ENCODE measurements at places on chromosomes 4 and X.
A peak's percentile ranks its signal among the peaks of the same experiment; 100 is the strongest.

DNA sequence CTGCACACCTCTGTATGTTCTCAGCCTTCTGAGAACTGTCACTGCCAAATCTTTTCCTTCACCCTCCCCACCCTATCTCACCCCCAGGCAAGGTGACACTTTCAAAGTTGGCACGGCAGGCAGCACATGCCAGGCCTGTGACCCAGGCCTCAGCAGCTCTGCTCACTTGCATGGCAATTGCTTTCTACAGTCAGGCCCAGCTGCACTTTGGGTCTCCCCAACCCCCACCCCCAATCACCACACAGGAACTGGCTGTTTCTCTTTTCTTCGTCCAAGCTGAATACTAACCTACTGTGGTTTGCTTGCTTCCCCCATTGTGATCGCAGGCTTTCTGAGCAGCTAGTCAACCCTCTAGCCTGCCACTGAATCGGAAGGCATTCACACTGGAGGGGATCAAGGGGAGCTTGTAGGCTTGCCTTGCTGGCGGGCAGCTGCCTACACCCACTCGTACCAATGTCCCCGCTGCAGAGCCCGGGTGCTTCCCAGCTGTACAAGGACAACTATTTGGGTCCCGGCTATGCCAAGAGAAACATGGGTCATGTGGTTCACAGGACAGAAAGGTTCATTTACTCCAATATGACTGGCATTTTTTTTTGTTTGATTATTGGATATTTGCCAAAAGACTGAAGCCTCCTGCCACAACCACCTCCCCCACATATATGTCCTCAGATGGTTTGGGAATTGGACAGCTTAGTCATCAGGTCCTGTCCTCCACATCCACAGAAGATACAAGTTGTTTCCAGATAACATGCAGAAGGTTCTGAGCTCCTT is 28.1 kb downstream of the SLC25A43 start:
- peak; percentile 2 for DNase-seq

GRCh38 chr4:57200799-57201327 is 90.7 kb upstream of the IGFBP7 start:
- no peak for DNase-seq

- DNase-seq: peak; percentile 49
Measured at GRCh38 chr4:41236032-41236431, 20.7 kb upstream of the UCHL1 start.

GRCh38 chr4:3501126-3501824 is 30.9 kb downstream of the LRPAP1 start:
- DNase-seq: no peak

GRCh38 chr4:31192341-31192740 is 472.2 kb downstream of the PCDH7 start:
- DNase-seq: no peak

GRCh38 chr4:124899997-124900396 is 187.5 kb upstream of the ANKRD50 start:
- no peak for DNase-seq

DNA sequence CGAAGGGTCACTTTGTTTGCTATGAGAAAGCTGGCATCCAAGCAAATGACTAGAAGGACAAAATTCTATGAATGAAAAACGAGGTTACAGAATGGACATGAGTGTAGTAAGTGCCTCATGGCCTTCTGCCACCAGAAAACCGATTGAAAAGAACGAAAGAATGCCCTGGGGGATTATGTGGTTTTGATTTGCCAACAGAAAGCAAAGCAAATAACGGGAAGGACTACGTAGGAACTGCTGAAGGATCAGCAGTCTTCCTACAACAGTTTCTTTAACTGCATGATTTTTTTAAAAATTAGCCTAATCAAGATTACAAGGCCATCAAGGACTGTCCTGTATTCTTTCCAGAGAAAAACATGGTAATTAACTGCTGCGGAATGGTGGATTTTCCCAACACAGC is 50.6 kb downstream of the NRK start:
- no peak for DNase-seq

DNA sequence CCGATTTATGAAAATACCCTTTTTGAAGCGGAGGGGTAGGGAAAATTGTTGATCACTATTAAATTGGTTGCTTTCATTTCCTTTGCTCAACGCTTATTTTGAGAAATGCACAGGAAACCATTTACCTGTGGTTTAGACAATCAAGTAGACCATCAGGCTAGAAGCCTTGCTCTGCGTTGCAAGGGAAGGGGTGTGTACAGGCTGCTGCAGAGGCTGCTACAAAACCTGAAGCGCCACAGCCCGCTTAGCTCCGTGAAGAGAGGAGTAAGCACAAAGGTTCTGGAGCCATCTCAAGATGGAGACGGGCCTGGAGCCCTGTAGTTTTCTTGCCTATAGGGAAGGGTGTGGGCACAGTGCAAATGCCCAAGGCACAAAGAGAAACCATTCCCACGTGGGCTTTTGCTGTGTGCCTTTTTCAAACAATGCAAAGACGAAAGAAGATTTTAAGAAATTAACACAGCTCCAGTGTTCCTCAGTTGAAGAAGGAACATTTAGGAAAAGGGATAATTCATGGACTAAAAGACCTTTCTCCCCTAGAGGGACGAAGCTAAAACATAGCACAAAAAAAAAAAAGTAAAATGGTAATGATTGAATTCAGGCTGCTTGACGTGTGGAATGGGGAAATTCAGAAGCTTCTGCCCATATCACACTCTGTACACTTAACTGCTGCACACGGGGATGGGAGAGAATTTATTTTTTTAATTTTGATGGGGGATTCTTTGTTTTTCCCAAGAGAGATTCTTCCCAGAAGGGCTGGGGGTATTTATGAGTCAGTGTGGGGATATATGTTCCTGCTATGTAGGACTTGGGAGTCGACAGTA is 3.5 kb downstream of the TMSB4X start:
- peak; percentile 77 for DNase-seq

DNA sequence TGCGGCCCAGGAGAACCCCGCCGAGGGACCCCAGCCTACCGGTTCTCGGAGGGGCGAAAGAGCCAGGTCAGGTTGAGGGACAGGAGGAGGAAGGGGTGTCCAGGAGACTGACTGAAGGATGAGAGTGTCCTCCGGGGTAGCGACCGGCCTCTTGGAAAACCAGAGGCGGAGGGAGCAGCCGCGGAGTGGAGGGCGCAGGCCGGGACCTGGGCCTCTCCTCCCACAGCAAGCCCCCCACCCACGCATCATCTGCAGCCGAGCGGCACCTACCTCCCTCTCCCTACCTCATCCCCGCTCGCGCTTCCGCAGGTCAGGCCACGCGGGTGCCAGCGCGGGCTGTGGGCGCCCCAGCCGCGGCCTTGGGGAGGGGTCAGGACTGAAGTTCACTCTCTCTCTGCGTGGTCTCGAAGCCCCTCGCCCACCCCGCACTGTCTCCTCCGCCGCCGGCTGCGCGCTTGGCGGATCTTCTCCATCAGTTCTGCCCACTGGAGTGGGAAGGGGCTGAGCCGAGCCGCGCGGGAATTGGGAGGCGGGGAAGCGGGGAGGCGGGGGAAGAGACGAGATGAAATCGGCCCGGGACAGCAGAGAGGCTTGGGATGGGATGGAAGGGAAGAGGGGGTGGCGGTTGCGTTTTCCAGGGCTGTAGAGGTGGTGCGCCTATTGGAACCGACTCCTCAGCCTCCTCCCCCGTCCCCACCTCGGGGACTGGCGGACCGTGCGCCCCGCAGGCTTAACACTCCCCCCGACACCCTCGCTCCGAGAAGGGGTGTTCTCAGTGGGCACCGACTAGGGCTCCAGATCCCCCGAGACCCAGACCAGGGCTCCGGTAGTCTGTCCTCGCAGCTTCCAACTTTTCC is 1.8 kb downstream of the NLGN4X start:
- DNase-seq: no peak

GRCh38 chr4:3189459-3189858 is 59.5 kb upstream of the MSANTD1 start:
- no peak for DNase-seq

GRCh38 chrX:97524997-97525396 is 641.3 kb downstream of the RPA4 start:
- DNase-seq: no peak

- DNase-seq: no peak
Measured at GRCh38 chr4:190017357-190018200, 9.5 kb downstream of the FRG2 start.

- DNase-seq: peak; percentile 95
Measured at GRCh38 chr4:94507708-94508107, 56.0 kb downstream of the PDLIM5 start.

DNA sequence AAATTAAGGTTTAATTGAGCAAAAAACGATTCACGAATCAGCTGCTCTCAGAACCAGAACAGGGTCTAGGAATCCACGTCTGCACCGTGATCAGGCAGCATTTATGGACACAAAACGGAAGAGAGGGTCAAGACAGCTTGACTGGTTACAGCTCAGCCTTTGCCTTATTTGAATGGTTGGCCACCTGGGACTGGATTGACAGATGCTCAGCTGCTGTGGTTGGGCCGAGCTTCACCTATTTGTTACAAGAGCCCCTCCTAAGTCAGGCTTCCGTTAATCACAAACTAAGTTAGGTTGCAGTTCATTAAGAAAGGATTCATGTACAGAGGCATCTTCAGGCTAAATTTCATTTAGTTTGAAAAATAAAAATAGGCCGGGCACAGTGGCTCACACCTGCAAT is 50.6 kb upstream of the MAN2B2 start:
- no peak for DNase-seq

DNA sequence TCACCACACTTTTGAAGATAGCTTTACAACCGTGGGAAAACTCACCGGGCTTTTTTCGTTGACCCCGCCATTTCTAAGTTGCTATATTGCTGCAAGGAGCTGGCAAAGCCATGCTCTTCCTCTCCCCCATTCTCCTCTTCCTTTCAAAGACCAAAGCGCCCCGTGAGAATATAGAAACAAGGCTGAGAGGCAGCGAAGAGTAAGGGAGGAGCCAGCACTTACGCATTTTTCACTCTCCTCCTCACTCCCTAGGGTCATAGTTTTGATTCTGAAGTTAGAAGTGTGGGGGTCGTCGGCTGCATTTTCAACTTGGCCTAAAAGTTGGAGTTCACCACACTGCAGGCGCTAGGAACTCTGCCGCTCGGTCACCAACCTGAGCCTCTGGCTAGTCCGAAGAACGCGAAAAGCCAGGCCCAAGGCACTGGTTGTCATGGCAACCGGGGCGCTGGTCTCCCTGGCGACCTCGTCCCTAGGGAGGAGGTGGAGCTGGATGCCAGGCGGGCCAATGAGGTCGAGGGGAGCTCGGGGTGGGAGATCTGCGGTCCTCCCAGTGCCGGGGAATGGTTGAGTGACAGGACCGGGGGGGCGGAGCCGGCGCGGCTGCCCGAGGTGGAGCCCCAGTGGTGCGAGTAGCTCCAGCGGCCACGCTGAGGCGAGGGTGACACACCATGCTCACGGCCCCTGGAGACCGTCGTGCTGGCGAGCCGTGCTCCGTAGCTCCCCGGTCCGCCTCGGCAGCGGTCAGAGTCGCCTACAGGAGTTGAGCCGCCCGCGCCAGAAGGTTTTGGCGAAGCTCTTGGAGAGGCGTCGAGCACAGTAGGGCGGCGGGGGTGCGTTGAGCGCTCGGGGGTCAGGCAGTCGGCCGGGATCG is at the start of gene PTPN13:
TSS of gene PTPN13 (plus strand) at position 628 of the 871 bp plus-strand sequence. CDS start 40,942 bp downstream, outside the sequence.
- DNase-seq: peak; percentile 99

GRCh38 chr4:166777760-166778159 is 456.5 kb downstream of the SPOCK3 start:
- DNase-seq: no peak

GRCh38 chr4:1337376-1337831 is 9.6 kb upstream of the UVSSA start:
- DNase-seq: no peak

DNA sequence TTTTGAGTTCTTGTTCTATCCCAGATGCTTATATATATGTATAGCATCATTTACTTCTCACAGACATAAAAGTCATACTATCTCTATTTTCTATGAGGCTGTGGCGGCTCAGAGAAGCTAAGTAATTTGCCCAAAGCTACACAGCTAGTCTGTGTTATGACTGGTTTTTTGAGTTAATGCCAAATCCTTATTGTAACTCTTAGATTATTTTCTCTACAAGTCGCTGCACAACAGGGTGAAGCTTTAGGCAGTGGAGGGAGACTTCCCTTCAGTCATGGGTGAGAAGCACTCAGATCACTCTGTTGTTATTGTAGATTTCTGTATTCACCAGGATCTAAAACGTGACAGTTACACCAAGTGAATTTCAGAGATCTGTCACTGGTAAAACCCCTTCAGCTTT is 48.1 kb downstream of the WWC2 start:
- DNase-seq: no peak

DNA sequence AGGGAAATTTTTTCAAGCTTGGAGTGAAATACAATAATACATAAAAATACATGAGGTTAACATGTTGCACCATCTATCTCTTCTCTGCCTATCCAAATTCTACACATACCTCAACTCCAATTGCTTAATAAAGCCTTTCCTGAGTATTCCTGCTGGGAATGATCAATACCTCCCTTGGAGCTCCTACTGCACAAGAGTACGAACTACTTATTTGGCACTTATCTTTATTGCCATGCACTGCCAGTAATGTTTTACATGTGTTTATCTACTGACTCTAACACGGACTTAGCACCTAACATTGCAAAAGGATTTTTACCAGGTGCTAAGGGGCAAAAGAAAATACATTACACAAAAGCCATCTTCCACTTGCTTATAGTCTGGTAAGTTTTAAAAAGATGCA is 80.2 kb downstream of the ADGRA3 start:
- DNase-seq: no peak

DNA sequence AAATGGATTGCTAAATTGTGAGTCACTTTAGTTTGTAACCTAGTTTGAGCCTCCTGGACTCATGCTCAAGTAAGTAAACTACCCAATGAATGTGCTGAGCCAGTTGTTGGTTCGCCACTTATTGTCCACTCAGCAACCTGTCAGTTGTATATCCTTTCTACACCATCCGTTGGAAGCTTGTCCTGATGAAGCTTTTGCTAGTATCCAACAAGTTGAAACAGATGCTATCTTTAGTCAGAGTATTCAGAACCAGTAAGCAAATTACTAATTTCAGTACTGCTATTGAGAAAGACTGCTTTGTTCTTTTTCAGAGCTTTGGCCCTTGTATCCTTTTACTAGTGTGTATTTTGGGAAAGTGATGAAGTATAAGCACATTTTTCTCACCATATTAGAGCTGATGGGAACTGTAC is 4.3 kb upstream of the NAA15 start:
- peak; percentile 32 for DNase-seq

DNA sequence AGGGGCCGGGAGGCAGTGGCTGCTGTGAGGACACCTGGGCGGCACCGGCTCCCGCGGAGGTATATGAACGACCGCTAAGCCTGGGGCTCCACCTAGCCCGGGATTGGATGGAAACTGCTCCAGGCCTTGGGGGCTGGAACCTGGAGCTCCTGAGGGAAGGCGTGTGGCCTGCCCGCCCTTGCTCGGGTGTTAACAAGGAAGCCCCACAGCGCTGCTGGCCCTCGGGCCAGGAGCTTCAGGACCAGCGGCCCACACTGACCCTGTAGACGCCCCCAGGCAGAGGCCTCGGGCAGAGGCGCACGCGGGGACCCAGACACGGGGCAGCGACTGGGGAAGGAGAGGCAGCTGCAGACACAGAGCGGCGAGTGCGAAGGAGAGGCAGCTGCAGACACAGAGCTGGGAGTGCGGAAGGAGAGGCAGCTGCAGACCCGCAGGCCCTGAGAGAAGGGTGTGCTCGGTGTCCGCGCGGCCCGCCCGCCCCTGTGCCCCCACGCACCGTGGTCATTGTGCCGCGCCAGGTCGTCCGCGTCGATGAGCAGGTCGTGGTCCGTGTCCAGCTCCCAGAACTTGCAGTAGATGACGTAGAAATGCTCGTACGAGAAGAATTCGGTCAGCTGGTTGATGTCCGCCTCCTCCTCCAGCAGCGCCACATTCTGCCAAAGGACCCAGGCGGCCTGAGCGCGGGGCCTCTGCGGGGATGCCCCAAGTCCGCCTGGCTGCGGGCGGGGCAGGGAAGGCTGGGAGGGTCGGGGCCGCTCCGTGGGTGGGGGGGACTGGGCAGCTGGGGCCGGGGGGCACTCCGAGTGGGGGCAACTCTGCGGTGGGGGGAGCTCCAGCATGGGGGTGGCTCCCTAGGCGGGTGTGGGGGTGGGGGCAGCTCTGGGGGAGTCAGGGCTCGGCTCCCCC is 26.7 kb upstream of the GTPBP6 start:
- no peak for DNase-seq
